ENCODE measurements at places on chromosomes 6 and 20.

- DNase-seq, result no peak
Observed at GRCh38 chr6:68635706-68636513, 828 bp downstream of the ADGRB3 start.

DNA sequence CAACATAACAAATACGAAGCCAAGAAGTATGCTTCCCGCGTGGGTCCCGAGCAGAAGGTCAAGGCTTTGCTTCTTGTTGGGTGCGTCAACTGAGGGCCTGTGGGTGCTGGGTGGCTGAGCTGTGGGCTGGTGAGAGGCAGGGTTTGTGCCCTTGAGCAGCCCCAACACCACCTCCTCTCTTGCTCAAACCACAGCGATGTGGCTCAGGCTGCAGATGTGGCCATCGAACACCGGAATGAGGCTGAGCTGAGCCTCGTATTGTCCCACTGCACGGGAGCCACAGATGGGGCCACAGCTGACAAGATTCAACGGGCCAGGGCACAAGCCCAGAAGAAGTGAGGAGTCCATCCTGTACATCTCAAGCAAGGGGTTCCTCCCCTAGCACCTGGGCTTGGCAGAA, 7.0 kb upstream of the PTPRA start:
- no peak for DNase-seq

DNA sequence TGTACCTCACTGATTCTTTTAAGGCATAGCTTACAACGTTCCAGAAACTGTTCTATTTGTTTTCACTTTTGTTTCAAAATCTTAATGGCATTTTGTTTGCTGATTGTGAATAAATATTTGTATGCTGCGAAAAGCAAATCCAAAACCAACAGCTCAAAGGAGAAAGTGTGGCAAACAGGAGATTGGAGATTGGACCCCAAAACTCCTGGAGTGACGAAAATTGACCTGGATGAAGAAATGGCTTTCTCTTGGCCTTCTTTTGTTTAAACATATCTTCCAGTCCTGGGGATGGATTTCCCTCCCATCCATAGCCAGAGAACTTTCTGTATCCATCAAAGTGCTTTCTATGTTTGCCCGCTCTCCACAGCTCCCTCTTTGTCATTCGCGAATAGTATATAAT, 2.8 kb upstream of the CTCFL start:
- no peak for DNase-seq

DNA sequence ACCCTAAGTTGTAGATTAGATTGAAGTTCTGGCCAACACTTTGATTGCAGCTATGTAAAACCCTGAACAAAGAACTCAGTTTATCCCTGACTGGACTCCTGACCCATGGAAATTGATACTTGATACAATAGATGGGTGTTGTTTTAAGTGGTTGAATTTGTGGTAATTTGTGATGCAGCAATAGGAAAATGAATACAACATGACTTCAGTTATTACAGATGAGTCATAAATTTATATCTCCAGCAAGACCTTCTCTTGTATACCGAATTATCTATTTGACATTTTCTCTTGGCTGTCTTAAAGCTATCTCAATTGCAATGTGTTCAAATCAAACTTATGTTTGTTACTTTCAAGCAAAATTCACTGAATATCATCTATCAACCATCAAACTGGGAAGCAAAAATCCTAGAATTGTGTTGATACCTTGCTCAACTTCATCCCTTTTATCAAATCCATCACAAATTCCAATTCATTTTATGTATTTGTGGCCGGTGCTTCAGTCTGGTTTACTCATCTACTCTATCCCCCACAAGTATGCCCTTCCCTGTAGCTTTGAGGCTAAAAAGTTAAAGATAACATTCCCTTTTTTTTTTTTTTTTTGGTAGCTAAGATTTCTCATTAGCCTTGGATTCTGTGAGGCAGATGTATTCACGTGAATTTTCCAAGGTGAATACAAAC, 129.4 kb upstream of the CENPW start:
- no peak for DNase-seq

GRCh38 chr6:84897011-84897410, 132.6 kb upstream of the TBX18 start:
- no peak for DNase-seq

GRCh38 chr6:163525926-163526325, 111.4 kb downstream of the QKI start:
- DNase-seq, result no peak

DNA sequence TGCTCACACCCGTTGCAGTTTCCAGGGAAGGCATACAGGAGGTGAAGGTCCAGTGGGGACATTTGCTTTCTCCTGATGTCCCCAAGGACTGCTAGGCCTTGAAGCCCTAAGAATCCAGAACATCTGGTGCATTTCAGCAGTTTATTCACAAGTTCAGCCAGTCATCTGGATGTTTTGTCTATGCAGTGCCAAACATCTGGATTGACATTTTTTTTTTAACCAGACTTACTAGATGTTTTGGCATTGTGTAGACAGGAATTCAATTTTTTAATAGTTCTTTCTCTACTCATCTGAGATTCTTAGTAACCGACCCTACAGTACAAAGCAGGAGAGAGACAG, 256.2 kb downstream of the CLIC5 start:
- no peak for DNase-seq

Data from stimulated activated CD8-positive, alpha-beta memory T cell treated with anti-CD3 and anti-CD28 coated beads, Interleukin-7, amount 100 ng/mL, for 1 hour (primary cell).